Mucosa of descending colon (tissue), 3 donors: ENCODE measurements at places on chromosomes 16 and 17. TPM values are rescaled to one million over a fixed set of nuclear protein-coding genes. Genes with fewer than 3 reads are reported as not detected.

Gene PYY
- 55.4 TPM for total RNA-seq

Gene MYH8
- total RNA-seq, result not detected

Gene CEP295NL
- total RNA-seq, result 2.5 TPM

Gene PRCD
- 1.6 TPM for total RNA-seq

DNA sequence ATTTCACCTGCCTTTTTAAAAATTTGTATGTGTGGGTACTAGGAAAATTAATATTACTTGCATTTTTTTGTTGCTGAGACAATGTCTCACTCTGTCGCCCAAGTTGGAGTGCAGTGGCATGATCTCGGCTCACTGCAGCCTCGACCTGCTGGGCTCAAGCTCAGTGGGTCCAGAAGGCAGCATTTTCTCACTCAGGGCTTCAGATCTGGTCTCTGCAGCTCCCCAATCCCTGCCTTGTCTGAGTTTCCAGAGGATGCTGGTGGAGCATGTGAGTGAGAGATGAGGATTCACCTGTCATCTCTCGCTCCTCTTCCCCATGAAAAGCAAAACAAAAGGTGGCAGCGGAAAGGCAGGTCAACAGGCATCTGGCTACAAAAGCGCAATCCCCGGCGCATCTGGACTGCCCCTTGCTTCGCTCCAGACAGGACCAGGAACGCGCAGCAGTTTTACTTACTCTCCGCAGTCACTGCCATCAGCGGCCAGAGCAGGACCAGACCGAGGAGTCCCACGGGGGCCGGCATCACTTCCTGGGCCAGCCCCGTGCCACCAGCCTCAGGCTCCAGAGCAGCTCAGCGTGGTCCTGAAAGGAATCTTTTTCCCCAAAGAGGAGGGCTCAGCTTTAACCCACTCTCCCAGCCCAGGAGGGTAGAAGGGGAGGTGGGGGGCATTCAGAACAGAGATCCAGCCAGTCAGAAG is 59.9 kb downstream of the LITAF start:
- DNase-seq, result no peak

DNA sequence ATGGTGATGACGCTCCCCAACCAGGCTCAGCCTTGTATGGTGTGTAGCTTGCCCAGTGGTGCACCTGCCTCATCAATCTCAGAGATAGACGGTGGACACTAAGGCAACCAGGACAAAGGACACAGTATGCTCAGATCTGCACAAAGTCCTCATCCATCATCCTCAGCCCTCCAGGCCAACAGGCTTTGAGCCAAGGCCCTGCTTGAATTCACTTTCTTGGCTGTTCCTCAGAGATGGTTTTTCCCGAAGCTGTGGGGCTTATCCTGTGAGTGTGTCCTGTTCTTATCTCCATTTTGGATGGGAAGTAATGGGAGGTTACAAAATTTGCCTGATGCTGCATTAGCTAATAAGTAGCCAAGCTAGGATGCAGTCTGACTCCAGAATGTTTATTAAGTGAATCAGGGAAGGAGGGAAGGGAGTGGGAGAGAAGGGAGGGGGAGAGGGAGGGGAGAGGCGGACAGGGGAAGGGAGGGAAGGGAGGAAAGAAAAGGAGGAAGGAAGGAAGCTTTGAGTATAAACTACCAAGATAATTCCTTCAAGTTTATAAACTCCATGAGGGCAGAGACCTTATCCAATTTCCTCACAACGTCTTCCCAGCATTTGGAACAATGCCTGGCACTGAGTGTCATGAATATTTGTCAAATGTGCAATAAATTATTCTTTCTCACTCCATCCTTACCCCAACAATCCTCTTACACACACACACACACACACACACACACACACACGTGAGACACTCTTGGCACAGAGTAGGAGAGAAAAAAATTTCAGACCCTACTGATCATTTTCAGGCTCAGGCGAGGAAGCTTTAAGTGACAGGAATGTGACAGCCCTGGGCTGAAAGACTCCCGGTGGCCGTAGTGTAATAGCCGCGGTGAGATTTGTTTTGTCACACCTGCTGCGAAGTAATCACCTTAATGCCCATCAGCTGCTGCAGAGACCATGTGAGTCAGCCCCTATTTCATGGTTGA is 84.3 kb downstream of the BMERB1 start:
- DNase-seq, result no peak

DNA sequence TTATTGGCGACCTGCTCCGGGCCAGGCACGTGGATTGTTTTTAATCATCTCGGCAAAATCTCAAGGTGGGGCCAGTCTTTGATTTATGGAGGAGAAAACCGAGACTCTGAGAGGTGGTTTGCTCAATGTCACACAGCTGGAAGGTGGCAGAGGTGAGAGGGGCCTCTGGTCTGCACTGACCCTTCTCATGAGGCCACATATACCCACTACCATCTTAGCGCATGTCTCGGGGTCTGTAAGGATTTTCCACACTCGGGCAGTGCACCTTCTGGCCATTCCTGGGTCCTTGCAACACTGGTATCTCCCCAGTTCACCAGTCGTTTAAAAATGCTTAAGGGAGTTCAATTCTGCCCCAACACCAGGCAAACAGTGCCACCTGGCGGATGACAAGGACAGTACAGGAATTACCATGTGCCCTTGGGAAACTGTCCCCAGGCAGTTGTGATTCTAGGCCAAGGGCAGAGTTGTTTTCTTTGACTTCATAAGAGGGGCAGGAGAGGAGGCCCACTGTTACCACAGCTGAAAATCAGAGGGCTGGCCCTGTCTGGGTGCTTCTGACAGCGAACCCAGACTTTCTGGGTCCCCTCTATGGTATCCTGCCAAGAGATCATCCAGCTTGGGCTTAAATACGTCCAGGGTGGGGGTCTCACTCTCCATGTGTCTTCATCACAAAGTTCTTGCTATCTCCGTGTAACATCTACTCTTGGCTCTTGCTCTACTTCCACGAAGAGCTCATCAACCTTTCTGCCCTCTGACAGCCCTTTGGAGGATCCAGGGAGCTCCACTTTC is 39.4 kb upstream of the RAI1 start:
- peak; percentile 78 for DNase-seq

GRCh38 chr16:54519161-54519695 is 232.6 kb upstream of the IRX3 start:
- no peak for DNase-seq

- no peak for DNase-seq
Measured at GRCh38 chr17:56739376-56739775, 94.3 kb downstream of the C17orf67 start.

DNA sequence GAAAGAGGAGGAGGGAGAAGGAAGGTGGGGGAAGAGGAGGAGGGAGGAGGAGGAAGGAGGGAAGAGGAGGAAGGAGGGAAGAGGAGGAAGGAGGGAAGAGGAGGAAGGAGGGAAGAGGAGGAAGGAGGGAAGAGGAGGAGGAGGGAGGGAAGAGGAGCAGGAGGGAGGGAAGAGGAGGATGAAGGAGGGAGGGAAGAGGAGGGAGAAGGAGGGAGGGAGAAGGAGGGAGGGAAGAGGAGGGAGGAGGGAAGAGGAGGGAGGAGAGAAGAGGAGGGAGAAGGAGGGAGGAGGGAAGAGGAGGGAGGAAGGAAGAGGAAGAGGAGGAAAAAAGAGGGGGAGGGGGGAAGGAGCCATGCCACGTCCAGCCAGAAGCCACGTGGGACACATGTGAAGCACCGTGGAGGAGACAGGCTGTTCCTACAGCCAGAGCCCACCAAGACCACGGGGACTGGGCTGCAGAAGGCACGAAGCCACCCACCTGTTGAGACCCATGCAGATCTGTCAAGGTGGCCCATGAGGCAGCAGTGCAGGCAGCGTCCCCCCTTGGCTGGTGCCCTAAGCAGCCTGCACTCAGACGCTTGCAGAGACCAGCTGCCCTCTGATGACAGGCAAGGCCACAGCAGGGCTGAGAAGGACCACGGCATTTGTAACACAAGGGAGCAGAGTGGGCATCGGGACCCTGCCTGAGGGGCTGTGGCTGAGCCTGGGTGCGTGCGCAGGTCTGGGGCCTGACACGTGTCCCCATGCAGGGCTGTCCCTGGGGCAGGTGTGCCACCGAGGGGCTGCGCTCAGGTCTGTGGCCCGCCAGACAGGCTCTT is 10.3 kb downstream of the NDUFAF8 start:
- no peak for DNase-seq

GRCh38 chr17:37373530-37374159 is 2.1 kb upstream of the C17orf78 start:
- DNase-seq, result peak; percentile 63

DNA sequence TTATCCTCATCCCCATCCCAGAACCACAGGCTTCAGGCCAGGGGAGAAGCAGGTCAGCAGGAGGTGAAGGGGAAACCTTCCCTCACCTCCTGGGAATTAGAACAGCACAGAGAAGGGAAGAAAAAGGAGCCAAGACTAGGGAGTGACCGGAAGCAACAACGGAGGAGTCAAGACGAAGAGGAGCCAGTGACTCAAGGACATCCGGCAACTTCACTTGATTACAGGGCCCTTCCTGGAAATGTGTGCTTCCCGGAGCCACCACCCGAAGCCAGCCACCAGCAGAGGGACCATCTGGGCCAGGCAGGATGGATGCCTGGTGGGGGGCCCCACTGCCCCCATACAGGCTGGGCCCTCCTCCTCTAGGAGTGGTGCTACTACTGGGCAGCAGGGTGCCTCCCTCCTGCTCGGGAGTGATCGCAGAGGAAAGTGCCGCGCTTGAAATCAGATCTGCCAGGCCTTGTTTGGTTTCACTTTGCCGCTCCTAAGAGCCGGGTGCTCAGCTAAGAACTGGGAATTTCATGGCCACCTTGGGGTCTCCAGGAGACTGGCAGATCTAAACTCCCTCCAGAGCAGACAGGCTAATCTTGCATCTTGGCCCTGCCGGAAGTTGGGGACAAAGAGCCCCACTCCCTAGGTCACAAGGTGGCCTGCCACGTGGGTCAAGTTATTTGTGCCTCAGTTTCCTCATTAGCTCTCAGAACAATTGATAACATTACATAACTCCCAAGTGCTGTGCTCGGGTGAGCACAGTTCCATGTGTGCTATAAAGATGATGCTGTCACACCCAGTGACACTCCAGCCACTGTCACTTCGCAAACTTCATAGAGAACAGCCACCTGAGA is 6.6 kb downstream of the CDC42EP4 start:
- peak; percentile 65 for DNase-seq

DNA sequence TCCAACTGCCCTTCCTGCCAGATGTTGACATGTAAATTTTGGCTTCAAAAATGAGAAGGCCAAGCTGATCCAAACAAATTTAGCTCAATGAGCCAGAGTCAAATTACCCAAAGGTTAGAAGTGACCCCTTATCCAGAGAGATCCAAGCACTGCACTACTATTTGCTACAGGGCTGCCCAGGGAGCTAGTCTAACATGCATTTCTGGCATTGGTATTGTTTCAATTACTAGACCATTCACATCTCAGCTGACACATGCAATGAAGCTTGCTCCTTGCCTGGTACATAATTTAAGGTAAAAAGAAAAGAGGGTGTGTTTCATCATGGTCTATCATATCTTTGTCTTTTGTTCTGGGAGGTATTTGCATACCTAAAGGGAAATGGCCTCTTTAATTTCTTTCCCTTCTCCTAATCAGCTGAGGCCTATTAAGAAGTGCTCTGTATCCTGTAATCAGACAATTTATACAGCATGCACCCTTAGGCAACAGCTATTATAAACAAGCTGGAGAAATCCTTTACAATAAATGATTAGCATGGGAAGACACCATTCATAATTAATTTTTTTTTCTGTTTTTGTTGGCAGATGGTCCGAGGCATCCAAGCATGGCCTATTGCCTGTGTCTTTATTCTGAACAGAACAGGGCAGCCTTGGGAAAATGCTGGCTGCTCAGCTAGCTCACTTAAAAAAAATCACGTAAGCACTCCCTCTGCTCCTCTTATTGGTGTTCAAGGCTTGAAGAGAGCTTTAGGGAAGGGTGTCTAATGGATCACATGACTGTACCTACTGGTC is 161.5 kb upstream of the SALL1 start:
- DNase-seq, result no peak
